IPS DF 19.7 (cell line): ENCODE measurements at places on chromosomes 12 and 14.

- DNase-seq: no peak
These were observed 14.7 kb downstream of the CLEC7A start for GRCh38 chr12:10115311-10115710.

GRCh38 chr12:112151766-112152541 lies 26.6 kb downstream of the TRAFD1 start:
- DNase-seq: no peak

- DNase-seq: no peak
These were observed 104.7 kb downstream of the VEZT start for GRCh38 chr12:95322326-95322725.

GRCh38 chr12:106126441-106127337 lies 12.1 kb downstream of the NUAK1 start:
- no peak for DNase-seq

GRCh38 chr14:98470663-98471062 lies 801.3 kb downstream of the BCL11B start:
- DNase-seq: no peak

DNA sequence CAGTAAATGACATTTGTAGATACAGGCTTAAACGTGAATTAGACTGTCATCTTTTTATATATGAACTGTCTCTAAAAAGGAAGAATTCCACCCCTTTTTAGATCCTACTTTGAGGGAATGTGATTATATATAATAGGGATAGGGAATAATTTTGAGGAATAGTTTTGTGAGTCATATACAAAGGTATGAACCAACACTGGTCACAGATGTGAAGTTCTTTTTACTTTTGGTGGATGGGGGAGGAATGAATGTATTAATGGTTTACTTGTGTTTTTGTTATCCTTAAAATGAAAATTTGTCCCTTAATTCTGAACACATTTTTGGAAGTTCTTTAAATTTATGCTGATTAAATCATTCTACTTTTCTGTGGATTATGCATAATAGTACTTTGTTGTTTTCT lies 30.4 kb downstream of the FRS2 start:
- DNase-seq: no peak

- no peak for DNase-seq
These were observed 6.9 kb downstream of the SMCO2 start for GRCh38 chr12:27453421-27453820.

- no peak for DNase-seq
These were observed 8.8 kb downstream of the TAS2R13 start for GRCh38 chr12:10900530-10900929.

DNA sequence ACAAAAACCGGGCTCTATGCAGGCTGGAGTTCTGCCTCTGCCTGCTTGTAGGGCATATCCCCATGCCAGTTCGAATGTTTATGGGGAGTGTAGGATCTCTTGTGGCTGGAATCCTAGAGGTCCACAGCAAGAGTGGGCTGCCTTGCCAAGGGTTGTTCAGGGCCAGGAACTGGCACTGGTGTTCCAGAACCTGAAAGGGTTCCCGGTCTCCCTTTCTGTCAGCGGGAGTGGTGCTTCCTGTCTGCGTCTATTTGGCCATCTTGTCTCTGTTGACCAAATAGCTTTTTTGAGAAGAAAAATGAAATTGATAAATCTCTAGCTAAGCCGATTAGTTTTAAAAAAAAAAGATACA lies 17.8 kb downstream of the OLR1 start:
- no peak for DNase-seq

GRCh38 chr14:88281447-88281846 lies 41.6 kb downstream of the KCNK10 start:
- DNase-seq: no peak

- no peak for DNase-seq
These were observed 132.7 kb downstream of the PAPOLA start for GRCh38 chr14:96634896-96635295.

DNA sequence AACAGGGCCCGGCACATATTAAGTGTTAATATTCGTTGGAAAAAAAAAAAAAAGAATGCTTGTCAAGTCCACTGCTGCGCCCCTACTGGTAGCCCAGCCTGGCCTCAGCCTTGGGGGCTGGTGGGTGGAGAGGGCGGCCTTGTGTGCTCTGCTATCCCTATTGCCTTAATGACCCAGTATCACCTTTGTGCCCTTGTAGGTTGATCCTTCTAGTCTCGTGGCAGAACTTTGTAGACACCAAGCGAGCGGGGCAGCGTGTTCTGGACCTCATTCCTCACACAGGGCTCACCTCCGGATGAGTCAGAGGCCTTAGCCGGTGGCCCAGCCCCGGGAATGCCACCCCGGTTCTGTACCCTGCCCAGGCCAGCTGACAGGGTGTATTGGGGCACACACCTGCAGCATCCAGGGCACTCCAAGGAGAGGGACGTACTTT lies 1.8 kb upstream of the RCOR1 start:
- DNase-seq: no peak

GRCh38 chr12:67854351-67854750 lies 134.9 kb upstream of the IFNG-AS1 start:
- DNase-seq: no peak

DNA sequence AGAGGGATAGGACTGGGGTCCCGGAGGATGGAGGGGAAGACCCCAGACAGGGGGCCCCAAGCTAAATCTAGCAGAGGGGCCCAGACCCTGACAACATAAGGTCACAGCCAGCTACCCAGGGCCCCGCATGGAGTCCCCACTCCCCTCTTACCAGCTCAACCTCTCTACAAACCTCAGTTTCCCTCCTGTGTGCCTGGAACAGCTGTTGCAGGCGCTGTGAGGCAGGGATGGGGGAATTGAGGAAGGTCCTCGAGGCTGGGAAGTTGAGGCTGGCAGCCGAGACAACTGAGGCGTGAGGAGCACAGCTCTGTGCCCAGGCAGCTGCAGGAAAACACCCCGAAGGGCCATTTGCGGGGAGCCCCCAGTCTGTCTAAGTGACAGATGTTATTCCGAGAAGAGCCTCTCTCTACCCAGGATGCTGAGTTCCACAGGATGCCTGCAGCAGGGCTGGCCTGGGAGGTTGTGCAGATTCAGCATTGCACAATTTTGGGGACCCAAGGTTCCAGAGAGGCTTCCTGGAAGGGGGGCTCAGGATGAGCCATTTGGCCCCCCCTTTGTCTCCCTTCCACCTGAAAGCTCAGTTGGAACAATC lies 42.7 kb upstream of the NCOR2 start:
- no peak for DNase-seq
